ENCODE measurements at places on chromosomes 6 and 20. TPM values are rescaled to one million over a fixed set of nuclear protein-coding genes. Genes with fewer than 3 reads are reported as not detected.

The TFAP2D gene
- total RNA-seq: not detected

DNA sequence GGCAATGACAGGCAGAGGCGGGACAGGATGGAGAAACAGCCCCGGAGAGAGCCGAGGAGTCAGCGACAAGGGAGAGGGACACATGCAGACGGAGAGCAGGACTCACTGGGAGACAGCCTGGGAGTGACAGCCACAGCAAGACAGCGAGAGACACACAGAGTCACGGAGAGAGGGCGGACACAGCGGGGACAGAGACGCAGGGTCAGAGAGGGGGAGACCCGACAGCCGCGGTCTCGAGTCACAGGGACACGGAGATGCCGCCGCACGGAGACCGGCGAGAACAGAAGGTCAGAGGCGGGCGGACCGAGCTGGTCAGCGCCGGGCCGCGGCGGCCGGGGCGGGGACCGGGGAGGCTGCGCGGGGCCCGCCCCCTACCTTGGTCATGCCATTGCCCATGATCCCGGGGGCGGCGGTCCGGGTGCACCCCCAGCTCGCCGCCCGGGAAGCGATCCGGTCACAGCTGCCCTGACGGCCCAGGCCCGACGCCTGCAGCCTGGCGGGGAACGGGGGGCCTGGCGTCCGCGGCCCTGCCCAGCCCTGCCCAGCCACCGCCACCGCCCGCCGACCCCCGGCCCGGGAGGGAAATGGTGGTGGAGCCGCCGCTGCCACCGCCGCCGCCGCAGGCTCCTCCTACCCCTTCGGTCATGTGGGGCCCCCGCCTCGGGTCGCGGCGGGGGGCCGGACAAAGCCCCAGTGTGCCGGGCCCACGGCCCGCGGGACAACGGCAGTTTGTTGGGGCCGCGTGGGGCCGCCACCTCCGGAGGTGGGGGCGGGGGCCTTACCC lies at the start of the genes DUSP15 and TTLL9:
TSS of gene DUSP15 (minus strand) at position 586 of the 784 bp plus-strand sequence. CDS start at position 396, 190 bp downstream.
TSS of gene TTLL9 (plus strand) at position 693 of the 784 bp plus-strand sequence. CDS start 493 bp downstream, outside the sequence.
- peak; percentile 37 for DNase-seq

- DNase-seq: no peak
Measured at GRCh38 chr6:44917430-44917829, 410.7 kb upstream of the RUNX2 start.

The BPIFB1 gene
- not detected for total RNA-seq

DNA sequence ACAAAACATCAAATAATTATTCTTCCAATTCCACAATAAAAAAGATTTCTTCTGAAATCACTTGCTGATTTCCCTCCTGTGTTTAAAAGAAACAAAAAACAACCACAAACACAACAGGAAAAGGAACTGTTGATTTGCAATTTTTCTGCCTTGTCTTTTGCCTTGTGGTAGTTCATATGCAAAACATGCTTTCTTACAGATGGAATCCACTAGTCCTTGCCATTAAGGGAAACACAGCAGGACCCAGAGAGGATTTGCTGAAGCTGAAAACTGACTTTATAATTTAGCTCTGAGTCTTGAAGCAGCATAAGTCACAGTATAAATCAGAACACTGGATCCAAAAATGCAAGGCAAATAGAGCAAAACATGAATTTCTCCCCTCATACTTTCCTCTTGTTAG lies 328.8 kb downstream of the PHF3 start:
- DNase-seq: no peak

- DNase-seq: peak; percentile 53
Measured at GRCh38 chr6:116405652-116406356, 35.1 kb downstream of the DSE start.

DNA sequence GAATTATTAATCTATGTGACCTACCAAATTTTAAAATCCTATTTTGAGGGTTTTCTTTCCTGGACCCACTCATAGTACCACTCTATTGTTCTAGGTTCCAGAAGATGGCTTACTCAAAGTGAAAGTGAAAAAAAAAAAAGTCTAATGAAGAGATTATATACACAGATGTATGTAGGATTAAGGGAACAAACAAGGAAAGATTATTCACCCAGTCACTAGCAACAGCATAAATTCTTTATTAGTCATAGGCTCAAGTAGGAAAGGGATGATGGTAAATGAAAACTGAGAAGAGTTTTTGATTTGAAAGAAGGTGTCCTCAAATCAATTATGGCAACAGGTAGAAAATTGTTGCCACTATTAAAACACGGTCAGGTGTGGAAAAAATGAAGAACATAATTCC lies 923.7 kb downstream of the TBC1D32 start:
- DNase-seq: no peak

- peak; percentile 83 for DNase-seq
Measured at GRCh38 chr6:109484122-109484521, 1.1 kb upstream of the ZBTB24 start.

- DNase-seq: peak; percentile 51
Measured at GRCh38 chr20:63321148-63321831, 28.3 kb downstream of the COL20A1 start.

DNA sequence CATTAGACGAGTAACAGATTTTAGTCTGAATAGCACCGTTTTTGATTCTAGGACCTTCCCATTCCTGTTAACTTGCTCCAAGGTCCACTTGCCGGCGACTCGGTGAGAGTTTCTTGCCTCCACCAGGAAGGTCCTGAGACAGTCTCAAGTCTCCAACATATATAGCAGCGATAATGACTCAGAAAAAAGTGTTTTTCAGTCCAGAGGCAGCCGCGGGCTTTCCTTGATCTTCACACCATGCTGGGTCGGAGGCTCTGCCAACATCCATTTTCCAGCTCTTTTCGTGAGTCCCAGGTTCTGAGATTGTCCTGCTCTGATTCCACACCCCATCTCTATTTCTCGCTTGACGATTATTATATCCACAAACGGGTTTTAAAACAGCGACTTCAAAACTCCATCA lies 170.5 kb downstream of the GPX5 start:
- DNase-seq: no peak

The CST4 gene
- total RNA-seq: not detected

GRCh38 chr6:124462750-124463149 lies 499.5 kb upstream of the RNF217 start:
- DNase-seq: no peak

GRCh38 chr6:33172688-33173534 lies 19.4 kb downstream of the COL11A2 start:
- DNase-seq: peak; percentile 60

The C20orf204 gene
- 0.47 TPM for total RNA-seq

- DNase-seq: peak; percentile 33
Measured at GRCh38 chr20:7828437-7828836, 111.8 kb downstream of the HAO1 start.

- peak; percentile 80 for DNase-seq
Measured at GRCh38 chr6:38273325-38273724, 366.4 kb downstream of the BTBD9 start.

- no peak for DNase-seq
Measured at GRCh38 chr20:57481281-57481711, 43.6 kb downstream of the CTCFL start.

DNA sequence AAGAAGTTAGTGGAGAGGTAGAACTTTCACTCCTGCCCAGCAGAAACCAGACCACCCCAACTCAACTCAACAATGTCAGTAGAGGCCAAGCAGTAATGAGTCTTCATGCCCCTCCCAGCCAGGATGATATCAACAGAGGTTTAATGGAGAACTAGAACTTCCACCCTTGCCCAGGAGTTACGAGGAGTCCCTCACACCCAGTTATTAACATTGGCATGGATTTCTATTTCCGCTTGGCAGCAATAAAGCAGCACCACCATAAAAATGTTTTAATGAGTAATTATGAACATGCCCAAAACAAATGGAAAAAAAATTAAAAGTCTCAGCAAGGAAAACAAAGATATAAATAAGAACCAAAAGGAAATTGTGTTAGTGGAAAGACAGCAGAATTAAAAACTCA lies 40.7 kb upstream of the ID4 start:
- DNase-seq: no peak

The WDR27 gene
- 35.4 TPM for total RNA-seq

DNA sequence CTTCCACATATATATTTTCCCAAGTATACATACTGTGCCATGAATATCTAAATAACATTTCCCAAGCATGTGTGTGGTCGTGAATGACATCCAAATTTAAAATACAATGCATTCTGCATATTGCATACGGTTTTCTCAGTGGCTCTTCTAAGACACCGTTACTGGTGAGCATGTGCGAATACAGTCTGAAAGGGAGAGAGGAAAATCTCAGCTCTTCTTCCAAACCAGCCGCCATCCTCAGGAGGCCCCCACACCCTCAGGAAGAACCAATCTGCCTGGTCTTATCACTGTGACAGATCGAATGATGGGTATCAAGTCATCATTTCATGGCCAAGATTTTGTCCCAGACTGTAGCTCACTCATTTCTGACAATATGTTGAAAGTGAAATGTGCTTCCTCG lies 50.7 kb downstream of the ADAT2 start:
- DNase-seq: no peak

GRCh38 chr20:3276680-3277015 lies 37.7 kb upstream of the SLC4A11 start:
- peak; percentile 16 for DNase-seq

- peak; percentile 53 for DNase-seq
Measured at GRCh38 chr20:53621482-53622246, 28.0 kb upstream of the ZNF217 start.

The EYA4 gene
- total RNA-seq: 18.5 TPM

DNA sequence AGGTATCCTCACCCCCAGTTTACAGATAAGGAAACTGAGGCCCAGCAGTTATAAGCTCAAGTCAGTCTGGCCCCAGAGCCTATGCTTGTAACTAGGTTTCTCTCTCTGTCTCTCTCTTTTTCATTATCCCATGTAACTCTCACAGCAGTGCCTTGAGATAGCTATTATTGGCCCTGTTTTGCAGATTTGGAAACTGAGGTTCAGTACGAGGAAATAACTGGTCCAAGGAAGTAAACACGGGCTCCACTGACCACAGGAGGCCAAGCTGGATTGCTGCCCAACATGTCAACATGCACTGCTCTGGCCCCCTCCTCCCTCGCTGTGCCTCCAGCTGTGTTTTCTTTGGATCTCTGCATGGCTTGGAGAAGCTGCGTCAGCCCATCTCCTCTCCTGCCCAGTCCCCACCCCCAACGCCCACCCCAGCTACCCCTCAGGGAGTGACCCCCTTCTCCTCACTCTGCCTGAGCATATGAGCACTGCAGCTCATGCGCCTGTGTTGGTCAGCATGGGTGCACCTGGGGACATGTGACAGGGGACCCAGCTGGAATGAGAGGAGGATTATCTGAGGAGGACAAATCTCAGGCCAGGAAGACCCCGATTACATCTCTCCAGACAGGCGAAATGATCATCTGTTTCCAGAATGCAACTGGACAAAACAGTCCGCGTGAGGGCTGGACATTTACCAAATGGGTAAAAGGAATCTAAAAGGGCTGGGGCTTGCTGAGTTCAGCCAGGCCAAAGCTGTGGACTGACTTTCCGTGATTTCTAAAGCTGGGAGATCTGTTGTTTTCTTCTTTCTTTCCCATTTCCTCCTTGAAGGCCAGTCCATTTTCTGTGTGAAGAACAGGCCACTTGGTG lies 7.8 kb upstream of the PLTP start:
- DNase-seq: peak; percentile 77

- DNase-seq: peak; percentile 49
Measured at GRCh38 chr6:73131706-73132105, 93.6 kb downstream of the KHDC1L start.

The ERVFRD-1 gene
- total RNA-seq: not detected

DNA sequence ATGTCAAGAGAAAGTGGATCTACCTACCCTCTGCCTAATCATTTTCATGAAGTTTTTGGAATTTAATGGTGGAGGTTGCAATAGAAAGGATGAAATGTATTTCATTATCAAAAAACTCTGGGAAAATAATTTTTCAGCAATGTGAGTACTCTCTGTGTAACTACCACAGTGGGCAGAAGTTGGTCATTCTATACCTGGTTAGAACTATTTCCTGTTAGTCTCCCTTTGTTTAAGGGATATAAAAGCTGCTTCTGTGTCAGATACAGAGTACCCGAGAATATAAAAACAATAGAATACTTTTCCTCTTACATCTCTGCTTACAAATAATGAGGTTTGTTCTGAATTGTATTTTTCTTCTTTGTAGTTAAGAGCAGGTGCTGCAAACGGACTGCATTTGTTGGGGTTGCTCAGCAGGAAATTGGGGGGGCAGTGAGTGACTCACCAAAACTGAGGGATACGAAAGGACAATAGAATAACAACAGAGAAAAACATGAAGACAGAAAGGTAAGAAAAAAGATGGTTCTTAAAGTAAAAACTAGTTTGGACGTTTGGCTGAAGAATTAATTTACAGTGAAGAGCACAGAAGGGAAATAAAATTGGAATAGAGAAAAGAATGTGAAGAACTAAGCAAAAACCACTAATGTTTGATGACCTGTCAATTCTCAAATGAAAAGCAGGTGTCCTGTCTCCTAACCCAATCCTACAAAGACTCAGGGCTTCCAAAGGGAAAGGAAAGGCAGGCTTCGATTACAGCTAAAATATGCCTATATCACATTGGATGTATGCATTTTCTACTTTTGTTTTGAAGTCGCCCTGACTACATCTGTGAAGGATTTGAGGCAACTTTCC lies 703.1 kb downstream of the RFPL4B start:
- DNase-seq: peak; percentile 53

The CGA gene
- total RNA-seq: not detected

- DNase-seq: peak; percentile 76
Measured at GRCh38 chr20:16689906-16690305, 39.9 kb upstream of the SNRPB2 start.

- no peak for DNase-seq
Measured at GRCh38 chr6:87334683-87335082, 5.6 kb upstream of the GJB7 start.

DNA sequence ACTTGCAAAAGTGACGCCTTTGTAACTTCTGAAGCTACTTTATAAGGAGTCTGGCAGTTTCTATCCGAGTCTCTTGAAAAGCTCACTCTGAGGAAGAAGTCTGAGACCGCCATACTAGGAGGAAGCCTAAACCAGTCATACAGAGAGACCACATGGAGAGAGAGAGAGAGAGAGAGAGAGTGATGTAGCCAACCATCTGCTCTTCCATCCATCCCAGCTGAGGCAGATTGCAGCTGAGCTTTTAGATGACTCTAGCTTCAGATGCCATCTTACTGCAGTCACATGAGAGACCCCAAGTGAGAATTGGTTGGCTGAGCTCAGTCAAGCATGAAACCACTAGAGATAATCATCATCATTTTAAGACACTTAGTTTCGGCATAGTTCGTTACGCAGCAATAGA lies 15.0 kb upstream of the DTNBP1 start:
- DNase-seq: no peak

- DNase-seq: no peak
Measured at GRCh38 chr6:137793805-137794515, 73.1 kb upstream of the TNFAIP3 start.

DNA sequence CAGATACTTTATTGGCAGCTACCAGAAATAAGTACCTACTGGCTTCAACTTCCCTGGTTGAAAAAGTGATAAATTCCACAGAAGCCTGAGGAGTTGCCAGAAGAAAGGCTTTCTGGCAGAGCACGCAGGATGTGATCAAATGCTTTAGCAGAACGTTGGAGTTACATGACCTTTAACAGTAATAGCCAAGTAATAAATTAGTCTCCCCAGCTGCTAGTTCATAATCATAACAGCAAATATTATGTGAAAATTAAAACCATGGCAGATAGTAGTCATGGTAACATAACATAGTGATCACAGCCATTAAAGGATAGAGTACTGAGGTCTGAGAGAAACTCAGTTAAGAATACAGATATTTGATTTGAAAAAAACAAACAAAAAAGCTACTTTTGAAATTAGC lies 567.7 kb downstream of the ADGRB3 start:
- DNase-seq: no peak

- DNase-seq: no peak
Measured at GRCh38 chr20:17674722-17675518, 7.1 kb downstream of the RRBP1 start.

GRCh38 chr6:158472447-158472846 lies 87.4 kb upstream of the TMEM181 start:
- no peak for DNase-seq

GRCh38 chr6:3915076-3915791 lies 66.1 kb downstream of the FAM50B start:
- no peak for DNase-seq

The PDRG1 gene
- 7.9 TPM for total RNA-seq
